ENCODE measurements at places on chromosomes 3 and 15.

DNA sequence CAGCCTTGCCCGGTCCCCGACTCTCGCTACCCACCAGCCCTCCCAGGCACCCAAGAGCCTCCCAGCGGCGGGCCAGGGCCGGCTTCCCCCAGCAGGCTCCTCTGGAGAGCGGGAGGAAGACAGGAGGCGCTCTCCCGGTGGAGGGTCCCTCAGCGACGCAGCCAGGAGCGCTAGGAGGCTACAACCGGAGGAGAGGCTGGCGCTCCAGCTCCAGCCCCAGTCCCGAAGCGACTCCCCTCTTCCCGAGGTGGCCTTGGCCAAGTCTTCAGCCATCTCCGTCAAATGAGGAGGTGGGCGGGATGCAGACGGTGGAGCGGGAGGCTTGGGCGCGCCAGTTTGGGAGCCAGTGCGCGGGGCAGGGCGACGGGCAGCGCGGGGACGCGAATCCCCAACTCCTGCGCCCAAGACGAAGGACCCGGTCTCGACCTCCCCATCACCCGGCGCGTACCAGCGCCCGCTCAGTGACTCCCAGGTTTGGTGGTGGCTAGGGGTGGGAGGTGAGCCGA is 722 bp downstream of the CHRNA3 start:
- no peak for DNase-seq

DNA sequence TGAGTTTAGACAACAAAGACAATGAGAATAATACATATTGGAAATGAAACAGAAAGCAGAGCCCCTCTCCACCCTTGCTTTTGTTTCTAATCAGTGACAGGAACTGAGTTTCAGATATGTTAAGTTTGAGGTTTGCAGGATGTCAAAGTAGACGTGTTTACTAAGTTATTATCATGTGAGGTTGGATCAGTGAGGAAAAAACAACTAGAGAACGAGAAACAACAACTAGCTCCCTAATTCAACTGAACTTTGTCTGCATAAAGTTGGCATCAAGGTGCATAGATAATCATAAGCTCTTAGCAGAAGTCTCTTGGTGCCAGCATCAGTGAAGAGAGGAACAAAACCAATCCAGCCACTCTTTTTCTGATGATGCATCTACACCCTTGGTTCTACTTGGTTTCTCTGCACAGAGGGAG is 491.1 kb upstream of the NR2F2 start:
- no peak for DNase-seq

GRCh38 chr3:194135806-194136518 is at the start of gene HES1:
Gene HES1 (plus strand): TSS chr3:194136148. CDS start chr3:194136381, 233 bp downstream.
- peak; percentile 45 for DNase-seq

GRCh38 chr3:18119866-18120265 is 305.3 kb downstream of the SATB1 start:
- no peak for DNase-seq

DNA sequence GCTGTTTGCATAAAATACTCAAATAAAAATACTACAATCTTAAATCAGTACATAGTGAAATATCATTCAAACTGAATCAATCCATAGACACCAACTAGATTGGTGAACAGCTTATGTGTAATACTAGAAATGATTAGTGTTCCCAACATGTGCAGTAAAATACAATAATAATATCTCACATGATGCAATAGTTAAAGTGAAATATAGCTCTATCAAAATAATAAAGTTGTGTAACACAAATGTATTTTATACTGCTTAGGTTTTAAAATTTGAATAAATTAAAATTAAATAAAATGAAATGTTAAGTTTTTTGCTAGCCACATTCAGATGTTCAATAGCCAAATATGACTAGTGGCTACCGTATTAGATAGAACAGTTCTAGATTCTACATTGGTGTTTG is 714.1 kb downstream of the ZNF385D start:
- no peak for DNase-seq

Data from stimulated activated CD4-positive, alpha-beta T cell treated with anti-CD3 and anti-CD28 coated beads, Interleukin-12 subunit alpha, Interleukin-12 subunit beta, amount 100 ng/mL, for 4 hours (primary cell).